ENCODE measurements at places on chromosomes 7 and 10.

- peak; percentile 59 for DNase-seq
Measured at GRCh38 chr7:45203936-45204445, 46.4 kb downstream of the RAMP3 start.

DNA sequence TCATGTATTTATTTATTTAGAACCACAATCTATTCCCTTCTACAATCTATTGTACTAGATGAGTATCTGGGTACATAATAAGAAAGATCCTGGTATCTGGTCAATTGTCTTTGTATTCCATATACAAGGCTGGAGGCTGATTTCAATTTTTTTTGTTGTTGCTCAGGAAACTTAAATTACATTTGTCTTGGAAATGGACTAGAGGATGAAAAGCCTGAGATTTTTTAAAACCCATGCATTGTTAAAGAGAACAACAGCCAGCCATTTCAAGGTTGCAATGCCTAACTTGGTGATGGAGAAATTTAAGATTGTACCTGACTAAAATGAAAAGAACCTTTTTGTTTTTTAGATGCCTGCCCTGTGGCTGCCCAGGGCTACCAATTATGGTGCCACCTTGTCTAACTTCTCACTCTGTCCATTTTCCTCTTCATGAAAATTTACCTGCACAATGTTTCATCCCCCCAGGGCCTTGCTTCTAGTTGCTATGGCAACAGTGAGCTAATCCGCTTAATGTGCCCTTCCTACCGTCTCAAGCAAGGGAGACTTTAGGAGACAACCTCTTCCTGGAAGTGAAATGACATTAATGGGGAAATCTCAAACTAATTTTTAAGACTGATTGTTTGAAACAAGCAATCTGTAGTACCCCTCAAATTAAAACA lies 203.7 kb upstream of the PHYHIPL start:
- DNase-seq, result no peak

DNA sequence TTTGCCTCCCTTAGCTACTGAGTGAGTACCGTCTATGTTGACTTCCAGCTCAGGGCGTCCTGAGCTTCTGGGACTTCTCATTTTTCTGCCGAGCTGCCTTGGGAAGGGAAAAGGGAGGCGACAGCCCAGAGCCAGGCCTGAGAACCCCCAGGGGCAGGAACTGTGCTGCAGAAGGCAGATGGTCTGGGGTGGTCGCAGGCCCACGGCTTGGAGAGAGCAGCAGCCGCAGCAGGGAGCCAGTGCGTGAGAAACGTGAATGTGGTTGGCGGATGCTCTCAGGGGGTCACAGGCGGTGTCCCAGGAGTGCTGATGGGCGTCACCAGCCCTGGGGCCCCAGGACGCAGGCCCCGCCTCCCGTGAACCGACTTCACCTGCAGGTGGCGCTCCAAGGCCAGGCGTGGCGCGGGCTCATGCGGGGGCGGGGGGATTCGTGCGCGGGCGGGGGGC lies 9.2 kb upstream of the PWWP2B start:
- peak; percentile 94 for DNase-seq

DNA sequence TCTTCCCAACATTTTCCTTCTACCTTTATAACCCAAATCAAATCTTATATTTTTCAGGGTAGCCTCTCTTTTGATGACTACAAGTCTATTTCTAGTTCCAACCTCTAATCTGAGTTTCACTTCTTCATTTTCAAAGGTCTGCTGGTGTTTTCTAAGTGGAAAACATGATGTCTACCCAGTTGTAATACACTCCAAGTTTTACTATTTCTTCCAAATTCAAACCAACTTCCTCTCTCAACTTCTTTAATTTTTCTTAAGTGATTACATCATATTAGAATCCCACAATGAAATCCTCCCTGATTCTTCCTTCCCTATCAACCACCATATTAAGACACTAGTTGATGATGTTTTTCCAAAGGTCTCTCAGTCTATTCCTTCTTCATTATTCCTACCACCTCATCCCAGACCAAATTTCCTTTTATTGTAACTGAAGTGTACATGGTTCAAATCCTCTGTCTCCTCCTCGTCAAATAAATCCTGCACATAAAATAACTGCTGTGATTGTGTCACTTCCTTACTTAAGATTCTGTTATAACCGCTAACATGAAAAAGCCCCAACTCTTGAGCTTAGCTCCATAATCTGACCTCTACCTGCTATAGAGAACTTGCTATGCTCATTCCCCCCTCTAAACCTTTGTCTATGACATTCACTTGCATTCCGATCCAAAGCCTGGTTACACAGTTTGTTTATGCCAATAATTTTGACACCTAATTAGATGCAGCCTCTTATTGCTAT lies 12.7 kb downstream of the TAS2R38 start:
- peak; percentile 36 for DNase-seq

DNA sequence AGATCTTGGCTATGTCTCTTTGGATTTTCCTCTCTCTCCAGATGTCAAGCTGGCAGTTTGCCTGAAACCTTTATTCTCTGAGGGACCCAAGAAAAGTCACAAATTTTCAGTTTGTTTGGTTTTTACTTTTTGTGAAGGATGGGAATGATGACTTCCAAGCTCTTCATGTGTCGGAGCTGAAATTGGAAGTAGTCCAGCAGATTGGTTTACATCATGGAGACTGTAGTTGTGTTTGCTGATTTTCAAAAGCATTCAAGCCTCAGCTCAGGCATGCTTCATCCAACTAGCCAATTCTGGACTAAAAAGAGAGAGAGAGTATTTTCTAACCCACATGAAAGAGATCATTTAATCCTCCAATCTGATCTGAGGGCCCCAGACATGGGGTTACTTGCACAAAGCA lies 326.2 kb upstream of the AUTS2 start:
- DNase-seq, result no peak

GRCh38 chr10:71230656-71231025 lies 18.3 kb downstream of the UNC5B start:
- no peak for DNase-seq

DNA sequence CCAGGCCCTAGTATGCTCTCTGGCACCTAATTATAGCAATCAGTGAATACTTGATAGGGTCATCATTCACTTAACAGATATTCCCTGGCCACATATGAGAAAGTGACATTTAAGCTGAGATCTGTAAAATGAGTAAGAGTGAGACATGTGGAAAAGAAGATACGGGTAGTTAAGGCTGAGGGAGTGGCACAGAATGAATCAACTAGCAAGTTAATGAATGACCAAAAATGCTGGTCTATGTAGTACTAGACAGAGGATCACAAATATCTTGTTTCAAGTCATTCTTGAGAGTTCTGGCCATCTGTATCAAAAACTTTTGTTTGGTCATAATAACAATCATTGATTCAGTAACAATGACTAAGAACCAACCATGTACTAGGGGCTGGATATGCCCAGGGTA lies 954.9 kb downstream of the CNTNAP2 start:
- no peak for DNase-seq

DNA sequence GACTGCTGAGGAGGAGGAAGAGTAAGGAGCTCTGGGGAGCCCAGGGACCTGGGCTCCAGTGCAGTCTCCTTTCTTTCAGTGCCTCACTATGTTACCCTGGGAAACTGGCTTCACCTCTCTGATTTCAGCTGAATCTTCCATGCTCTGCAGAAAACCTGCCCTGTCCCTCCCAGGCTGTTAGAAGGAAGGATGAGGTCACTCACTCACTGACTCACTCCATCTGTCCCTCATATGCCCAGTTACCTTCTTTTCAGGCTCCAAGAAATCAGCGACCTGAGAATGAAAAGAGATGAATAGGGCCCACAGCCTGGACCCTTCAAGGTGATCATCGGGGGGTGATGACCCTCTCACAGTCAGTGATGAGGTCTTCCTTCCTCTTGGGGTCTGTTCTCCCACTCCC lies 481 bp downstream of the SFTPA2 start:
- DNase-seq, result no peak

DNA sequence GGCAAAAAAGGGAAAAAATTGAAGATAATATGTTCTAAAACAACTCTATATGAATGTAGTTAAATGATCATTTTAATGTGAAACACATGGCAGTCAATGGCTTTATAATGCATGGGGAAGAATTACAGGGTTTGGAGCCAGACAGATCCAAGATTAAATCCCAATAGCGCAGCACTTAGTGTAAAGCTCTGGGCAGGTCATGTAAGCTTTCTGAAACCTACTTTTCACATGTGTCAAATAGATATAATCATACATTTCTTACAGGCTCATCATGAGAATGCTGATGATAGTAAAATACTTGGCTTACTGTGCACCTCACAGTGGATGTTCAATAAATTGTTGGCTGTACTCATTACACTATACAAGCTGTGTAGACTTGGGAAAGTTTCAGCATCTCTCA lies 48.0 kb upstream of the ZNF365 start:
- DNase-seq, result no peak

- no peak for DNase-seq
Measured at GRCh38 chr7:151693140-151693539, 173.4 kb upstream of the RHEB start.

DNA sequence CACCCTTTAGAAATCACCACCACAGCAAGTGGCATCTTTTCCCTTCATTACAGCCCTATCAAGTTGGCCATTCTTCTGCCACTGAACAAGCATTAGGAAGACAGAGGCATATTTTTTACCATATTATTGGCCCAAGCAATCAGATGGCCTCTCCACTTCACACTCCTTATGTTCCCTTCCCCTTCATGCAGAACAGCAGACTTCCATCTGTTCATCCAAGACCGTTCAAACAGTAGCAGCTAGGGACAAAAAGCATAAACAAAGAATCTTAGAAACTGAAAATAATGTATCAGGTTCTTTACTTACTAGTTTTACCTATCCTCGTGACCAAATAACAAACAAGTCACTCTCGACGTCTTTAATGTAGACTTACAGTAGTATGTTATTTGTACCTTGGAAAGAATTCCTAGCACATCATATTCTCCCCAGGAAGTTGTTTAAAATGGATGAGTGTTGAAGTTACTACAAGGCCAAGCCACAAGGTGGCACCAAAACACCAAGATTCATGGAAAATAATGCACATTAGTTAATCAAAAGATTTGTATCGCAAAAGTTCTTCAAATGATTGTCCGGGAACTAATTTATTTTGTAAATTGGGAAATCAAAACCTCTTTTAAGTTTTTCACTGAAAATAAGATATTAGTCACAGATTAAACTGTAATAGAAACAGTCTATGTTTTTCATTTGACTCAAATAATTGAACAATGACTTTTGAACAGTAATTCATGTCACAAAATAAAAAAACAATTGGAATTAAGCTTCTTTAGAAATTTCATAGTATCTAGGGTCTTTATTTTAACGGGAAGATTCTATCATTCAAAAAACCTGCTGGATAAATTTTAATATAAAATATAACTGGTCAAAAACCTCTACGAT lies 112.1 kb downstream of the VPS41 start:
- peak; percentile 12 for DNase-seq

DNA sequence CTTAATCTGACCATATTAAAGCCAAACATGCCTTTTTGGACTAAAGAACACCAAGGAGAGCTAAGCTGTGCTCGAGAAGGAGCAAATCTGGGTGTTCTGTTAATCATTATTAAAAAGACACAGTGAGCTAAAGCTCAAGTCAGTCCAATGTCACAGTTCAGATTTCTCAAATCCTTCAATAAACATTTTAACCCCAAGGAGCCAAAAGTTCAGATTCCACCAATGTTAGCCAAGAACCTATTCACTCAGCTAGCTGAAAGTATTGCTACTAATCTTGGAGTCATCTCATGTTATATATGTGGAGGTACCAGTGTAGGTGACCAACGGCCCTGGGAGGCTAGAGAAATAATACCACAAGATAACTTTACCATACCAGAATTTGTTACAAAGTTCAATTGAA lies 14.5 kb upstream of the ZNF33B start:
- DNase-seq, result no peak

GRCh38 chr10:61929555-61929954 lies 28.1 kb downstream of the ARID5B start:
- no peak for DNase-seq

DNA sequence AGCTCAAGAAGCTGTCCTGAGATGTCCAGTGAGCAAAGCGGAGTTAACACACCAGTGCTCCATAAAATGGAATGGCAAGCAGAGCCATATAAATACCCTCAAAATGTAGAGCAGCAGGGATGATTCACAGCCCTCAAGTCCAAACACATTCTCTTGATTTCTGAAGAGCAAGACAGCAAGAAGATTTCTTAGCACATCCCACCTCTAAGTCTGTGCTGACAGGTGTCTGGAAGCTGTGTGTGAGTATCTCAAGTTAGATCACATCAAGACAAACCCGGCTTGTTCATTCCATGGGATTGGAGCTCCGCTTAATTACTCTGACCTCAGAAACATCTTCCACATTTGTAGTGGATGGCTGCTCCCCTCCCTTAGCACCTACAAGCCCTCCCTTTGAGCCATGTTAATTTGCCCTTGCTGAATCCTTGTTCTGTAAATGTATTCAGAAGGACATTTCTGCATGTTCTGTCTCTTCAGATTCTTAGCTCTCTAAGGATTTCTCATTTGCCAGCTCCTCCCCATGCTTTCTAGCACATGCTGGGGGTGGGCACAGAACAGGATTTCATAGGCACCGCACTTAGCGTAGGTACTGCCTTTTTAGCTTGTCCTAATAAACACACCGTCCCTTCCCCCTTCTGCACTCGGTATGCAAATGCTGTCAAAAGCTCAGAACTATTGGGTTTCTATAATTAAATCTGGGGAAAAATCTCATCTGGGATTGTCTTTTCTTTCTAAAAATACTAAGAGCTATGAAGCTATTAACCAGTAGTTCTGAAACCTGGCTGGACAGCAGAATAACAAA lies 112.7 kb downstream of the CPXM2 start:
- no peak for DNase-seq

DNA sequence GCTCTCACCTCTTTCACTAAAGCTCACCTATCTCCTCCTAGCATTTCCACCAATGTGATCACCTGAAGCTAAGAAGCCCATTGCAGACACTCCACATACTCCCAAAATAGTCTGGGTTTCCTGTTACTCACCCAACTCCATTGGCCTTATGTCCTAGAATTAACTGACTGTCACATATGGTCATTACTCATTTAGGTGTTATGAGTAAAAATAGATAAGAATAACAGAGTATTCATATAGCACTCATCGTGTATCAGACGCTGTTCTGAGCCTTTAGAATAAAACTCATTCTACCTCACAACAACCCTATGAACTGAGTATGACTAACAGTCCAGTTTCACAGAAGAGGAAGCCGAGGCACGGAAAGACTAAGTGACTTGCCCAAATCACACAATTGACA lies 174.2 kb upstream of the NPVF start:
- no peak for DNase-seq

All from GM13977 (cell line).